Heart right ventricle (tissue), 16 donors: ENCODE measurements at places on chromosomes 3 and 15. TPM values are rescaled to one million over a fixed set of nuclear protein-coding genes. Genes with fewer than 3 reads are reported as not detected.
A peak's percentile ranks its signal among the peaks of the same experiment; 100 is the strongest.

Gene PSTPIP1
- 10.4 TPM for total RNA-seq

Gene GP9
- total RNA-seq: not detected

GRCh38 chr15:79307251-79307650, 3.7 kb upstream of the TMED3 start:
- peaks cover 29% of the 10 kb centered on the region for H3K27me3 ChIP-seq
- DNase-seq: no peak
- H3K27ac ChIP-seq: no peak overlapping the region
- H3K4me3 ChIP-seq: no peak overlapping the region

- H3K27me3 ChIP-seq: no peaks in the 10 kb centered on the region
- H3K4me1 ChIP-seq: peaks cover 26% of the 10 kb centered on the region
- peak overlapping the region; percentile 93 for H3K27ac ChIP-seq
- H3K36me3 ChIP-seq: no peaks in the 10 kb centered on the region
- H3K4me3 ChIP-seq: no peak overlapping the region
These were observed 52.8 kb downstream of the SEMA5B start for GRCh38 chr3:122974764-122975162.

DNA sequence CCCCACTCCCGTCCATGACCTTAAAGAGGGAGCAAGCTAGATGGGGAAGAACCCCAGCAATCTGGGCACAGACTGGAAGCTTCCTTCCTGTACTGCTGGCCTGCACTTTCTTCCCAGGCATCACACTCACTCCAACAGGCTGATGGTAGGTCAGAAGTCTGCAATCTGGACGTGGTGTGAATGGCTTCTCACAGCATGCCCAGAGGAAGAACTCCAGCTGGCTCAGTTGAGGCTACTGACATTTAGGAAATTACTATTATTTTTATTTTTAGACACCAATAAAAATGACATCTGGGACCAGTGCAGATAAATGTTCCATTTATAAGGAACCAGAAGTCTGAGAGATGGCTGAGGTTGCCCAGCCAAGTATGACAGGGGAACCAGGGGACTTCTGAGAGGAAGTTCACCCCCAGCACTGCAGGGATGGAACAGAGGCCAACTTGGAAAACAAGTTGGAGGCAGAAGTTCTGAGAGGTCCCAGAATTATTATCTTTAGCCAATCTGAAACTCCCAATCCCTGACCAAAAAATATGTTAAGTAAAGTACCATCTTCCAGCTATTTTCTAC, 163.8 kb upstream of the CTNNB1 start:
- H3K27me3 ChIP-seq: no peaks in the 10 kb centered on the region
- no peak overlapping the region for H3K27ac ChIP-seq
- H3K4me3 ChIP-seq: no peak overlapping the region
- DNase-seq: no peak
- H3K36me3 ChIP-seq: no peaks in the 10 kb centered on the region
